ENCODE measurements at places on chromosomes 2 and 18. TPM values are rescaled to one million over a fixed set of nuclear protein-coding genes. Genes with fewer than 3 reads are reported as not detected.

DNA sequence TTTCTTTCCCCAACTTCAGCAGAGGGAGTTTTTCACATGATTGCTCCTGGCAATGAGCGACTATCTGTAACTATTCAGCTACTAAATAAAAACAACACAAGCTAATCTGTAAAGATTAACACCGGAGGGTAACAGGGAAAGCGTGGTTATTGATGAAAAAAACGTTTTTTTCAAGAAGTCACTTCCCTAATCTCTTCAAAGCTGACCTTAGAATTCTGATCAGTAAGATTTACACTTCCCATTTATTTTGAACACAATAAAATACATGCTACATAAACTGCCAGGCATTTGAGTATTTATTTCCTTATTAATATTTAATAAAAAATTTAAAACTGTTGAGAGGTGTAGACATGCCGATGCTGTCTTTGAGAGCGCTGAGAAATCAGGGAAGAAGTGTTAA is 207.4 kb upstream of the HDAC4 start:
- H3K27me3 ChIP-seq: no peaks in the 10 kb centered on the region
- no peak overlapping the region for H3K27ac ChIP-seq
- H3K4me3 ChIP-seq: no peak overlapping the region
- H3K36me3 ChIP-seq: no peaks in the 10 kb centered on the region

DNA sequence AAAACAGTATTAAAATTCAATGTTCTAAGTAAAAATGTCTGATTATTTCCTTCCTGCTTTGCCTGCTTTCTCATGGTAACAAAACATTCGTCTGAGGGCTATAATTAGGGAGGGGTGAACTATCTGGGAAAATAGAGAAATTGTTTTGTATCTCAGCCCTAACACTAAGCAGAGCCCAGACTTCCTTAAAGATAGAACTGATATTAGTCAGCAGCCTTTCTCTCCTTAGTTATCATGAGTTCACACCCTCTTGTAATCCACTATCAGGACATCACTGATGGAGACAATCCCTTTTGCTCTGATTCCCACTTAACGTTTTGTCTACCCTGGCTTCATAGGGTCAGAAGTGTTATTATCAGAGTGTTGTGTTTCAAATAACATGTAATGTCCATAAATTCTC is 701.1 kb upstream of the ZEB2 start:
- H3K27ac ChIP-seq: no peak overlapping the region
- H3K27me3 ChIP-seq: no peaks in the 10 kb centered on the region
- H3K36me3 ChIP-seq: no peaks in the 10 kb centered on the region
- no peaks in the 10 kb centered on the region for H3K4me1 ChIP-seq
- no peak for DNase-seq

GRCh38 chr2:230939066-230939591 is 14.1 kb upstream of the GPR55 start:
- H3K36me3 ChIP-seq: no peaks in the 10 kb centered on the region
- DNase-seq: no peak
- H3K27me3 ChIP-seq: no peaks in the 10 kb centered on the region

PDCL3 gene
- 13.8 TPM for total RNA-seq

- H3K4me3 ChIP-seq: no peak overlapping the region
- H3K4me1 ChIP-seq: no peaks in the 10 kb centered on the region
- no peak overlapping the region for H3K27ac ChIP-seq
- H3K27me3 ChIP-seq: no peaks in the 10 kb centered on the region
Observed at GRCh38 chr2:9525266-9525665, 30.4 kb downstream of the ADAM17 start.

SUPT7L gene
- total RNA-seq: 70.2 TPM

FIGN gene
- 4.2 TPM for total RNA-seq

DNA sequence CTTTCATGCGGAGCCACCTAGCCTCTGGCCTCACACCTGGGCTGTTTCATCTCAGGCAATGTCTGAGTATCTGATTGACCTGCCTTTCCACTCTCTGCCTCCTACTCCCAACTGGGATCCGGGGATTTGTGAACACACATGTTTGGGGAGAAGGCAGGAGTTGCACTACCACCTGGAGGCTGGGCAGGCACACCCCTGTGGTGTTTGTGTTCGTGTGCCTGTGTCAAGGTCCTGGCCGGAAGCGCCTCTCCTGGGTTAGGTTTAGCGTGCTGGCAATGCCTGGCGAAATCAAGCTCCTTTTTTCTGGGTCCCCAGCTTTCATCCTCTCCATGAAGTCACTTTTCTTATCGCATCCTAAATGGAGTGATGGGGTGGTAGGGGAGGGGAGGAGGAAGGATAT is 63.9 kb downstream of the GATA6 start:
- no peak overlapping the region for H3K27ac ChIP-seq
- H3K4me1 ChIP-seq: no peaks in the 10 kb centered on the region
- no peak overlapping the region for H3K4me3 ChIP-seq
- no peaks in the 10 kb centered on the region for H3K27me3 ChIP-seq

DNA sequence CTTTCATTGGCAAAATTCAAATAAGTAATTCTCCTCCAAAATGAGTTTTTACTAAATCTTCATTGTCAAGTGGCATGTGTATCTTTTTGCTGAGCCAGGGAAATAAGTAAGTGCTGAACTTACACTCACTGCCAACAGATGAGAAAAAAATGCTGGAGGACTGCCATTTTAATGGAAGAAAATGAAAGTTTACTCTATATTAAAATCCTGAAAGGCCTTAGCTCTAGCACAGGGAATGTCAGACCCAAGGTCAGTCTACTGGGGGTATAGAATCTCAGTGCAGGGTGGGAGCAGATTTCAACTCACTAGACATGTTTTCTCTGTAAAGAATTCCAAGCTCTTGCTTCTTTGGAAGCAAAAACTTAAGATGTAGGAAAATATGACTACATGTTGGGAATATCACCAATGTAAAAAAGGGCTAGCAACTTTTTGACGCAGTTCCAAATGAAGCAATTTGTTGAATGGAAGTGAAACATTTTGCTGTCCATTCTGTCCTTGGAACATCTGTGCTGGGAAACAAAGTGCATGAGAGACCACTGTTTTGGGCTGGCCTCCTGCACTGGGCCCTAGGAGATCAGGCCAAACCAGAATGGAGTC is 127.0 kb downstream of the ST6GAL2 start:
- DNase-seq: no peak
- H3K36me3 ChIP-seq: no peaks in the 10 kb centered on the region
- H3K27ac ChIP-seq: no peak overlapping the region
- H3K27me3 ChIP-seq: no peaks in the 10 kb centered on the region
- H3K4me3 ChIP-seq: no peak overlapping the region

PLA2R1 gene
- total RNA-seq: 4.4 TPM

GRCh38 chr2:102336502-102336945 is 19.1 kb upstream of the IL18R1 start:
- no peak overlapping the region for H3K4me3 ChIP-seq
- H3K4me1 ChIP-seq: no peaks in the 10 kb centered on the region
- DNase-seq: no peak
- peak overlapping the region; percentile 63 for H3K27ac ChIP-seq
- no peaks in the 10 kb centered on the region for H3K27me3 ChIP-seq
- no peaks in the 10 kb centered on the region for H3K36me3 ChIP-seq

LBX2 gene
- 1.3 TPM for total RNA-seq

MBD2 gene
- total RNA-seq: 55.3 TPM

- no peak for DNase-seq
- no peaks in the 10 kb centered on the region for H3K36me3 ChIP-seq
- no peak overlapping the region for H3K4me3 ChIP-seq
- H3K4me1 ChIP-seq: no peaks in the 10 kb centered on the region
- no peak overlapping the region for H3K27ac ChIP-seq
Observed at GRCh38 chr2:133919285-133919684, 334.6 kb upstream of the MGAT5 start.

DNA sequence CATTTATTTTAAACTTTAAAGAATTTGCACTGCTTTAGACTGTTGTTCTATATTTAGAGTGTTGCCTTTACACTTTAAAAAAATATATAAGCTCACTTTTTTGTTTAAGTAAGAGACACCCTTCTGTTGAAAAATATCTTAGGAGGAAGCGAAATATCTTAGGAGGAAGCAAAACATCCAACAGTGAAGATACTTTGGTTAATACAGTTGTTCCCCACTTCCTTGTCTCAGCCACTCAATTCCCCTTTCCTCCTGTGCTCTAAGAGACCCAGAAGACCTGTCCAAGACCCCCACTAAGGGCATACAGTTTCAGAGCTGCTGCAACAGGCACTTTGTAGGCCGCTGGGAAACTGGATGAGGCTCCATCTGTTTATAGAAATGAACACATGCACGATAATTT is 5.7 kb downstream of the SERPINB8 start:
- peak overlapping the region; percentile 27 for H3K27ac ChIP-seq
- no peaks in the 10 kb centered on the region for H3K36me3 ChIP-seq
- DNase-seq: no peak
- H3K4me3 ChIP-seq: no peak overlapping the region

DNA sequence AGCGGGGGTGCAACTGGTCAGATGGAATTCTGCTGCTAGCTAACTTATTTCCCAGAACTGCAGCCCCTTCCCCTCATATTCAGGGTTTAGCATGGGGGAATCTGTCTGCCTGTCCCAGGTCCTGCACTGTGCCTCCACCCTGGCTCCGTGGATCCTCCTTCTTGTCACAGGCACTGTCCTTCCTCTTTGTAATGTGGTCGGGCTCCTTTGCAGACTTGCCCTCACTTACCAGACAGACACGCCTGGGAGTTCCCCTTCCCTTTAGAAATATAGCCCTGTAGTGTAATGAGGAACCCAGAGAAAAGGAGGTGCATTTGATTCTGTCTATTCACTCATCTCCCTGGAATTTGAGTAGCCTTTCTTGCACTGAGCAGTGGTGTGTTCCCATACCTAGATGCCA is 108.7 kb downstream of the TRIM43 start:
- no peaks in the 10 kb centered on the region for H3K27me3 ChIP-seq
- H3K27ac ChIP-seq: no peak overlapping the region
- H3K4me1 ChIP-seq: no peaks in the 10 kb centered on the region
- no peaks in the 10 kb centered on the region for H3K36me3 ChIP-seq
- no peak overlapping the region for H3K4me3 ChIP-seq
- no peak for DNase-seq

- H3K27ac ChIP-seq: no peak overlapping the region
- no peak for DNase-seq
- no peaks in the 10 kb centered on the region for H3K36me3 ChIP-seq
- H3K4me3 ChIP-seq: no peak overlapping the region
- peaks cover 12% of the 10 kb centered on the region for H3K4me1 ChIP-seq
Observed at GRCh38 chr2:145068509-145068908, 548.6 kb upstream of the ZEB2 start.

NAT8 gene
- not detected for total RNA-seq

MERTK gene
- 21.8 TPM for total RNA-seq

RAMP1 gene
- 14.4 TPM for total RNA-seq

DNA sequence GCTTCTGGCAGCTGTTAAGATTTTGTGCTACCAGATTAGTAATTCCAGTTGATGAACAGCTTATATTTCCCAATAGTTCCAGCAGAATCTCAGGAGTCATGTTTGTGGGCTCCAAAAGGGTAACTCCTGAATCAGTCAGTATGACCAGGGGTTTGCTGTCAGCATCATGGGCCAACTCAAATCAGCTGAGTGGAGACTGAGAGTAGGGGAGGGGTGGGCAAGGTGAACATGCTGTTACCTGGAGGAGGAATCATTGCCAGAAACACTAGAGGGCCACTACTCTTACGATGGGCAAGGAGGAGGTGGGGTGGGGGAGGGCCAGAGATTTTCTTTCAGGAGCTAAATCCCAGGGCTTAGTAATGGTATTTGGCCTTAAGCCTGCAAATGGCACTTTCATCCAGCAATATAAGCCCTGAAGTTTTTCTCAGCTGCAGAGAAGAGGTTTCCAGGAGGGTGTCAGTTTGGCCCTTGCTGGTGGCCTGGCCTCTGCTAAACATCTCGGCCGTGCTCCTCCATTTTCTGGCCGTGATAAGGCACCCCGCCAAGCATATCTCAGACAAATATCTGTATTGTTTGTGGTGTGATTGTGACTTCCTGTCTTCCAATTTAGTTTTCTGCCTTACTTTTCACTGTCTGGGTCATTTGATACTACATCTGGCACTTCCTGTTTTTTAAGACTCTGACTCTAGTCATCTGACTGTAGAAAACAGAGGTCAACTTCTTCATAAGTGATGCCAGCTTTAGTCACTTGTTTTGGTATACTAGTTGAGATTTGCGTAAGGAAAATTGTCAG is 120.5 kb upstream of the CXCR4 start:
- peaks cover 14% of the 10 kb centered on the region for H3K4me1 ChIP-seq
- no peaks in the 10 kb centered on the region for H3K27me3 ChIP-seq
- H3K4me3 ChIP-seq: no peak overlapping the region
- no peaks in the 10 kb centered on the region for H3K36me3 ChIP-seq
- H3K27ac ChIP-seq: peak overlapping the region; percentile 85

DNAJC5G gene
- total RNA-seq: not detected

ADRA2B gene
- 0.22 TPM for total RNA-seq

- H3K27me3 ChIP-seq: no peaks in the 10 kb centered on the region
- no peak overlapping the region for H3K27ac ChIP-seq
- no peaks in the 10 kb centered on the region for H3K4me1 ChIP-seq
Observed at GRCh38 chr2:62895632-62896009, 155.0 kb upstream of the OTX1 start.

GRCh38 chr18:44896846-44897245 is 216.2 kb downstream of the SETBP1 start:
- peaks cover 3% of the 10 kb centered on the region for H3K4me1 ChIP-seq
- H3K36me3 ChIP-seq: no peaks in the 10 kb centered on the region
- H3K27ac ChIP-seq: no peak overlapping the region
- H3K4me3 ChIP-seq: no peak overlapping the region
- no peaks in the 10 kb centered on the region for H3K27me3 ChIP-seq
- DNase-seq: no peak

MFSD2B gene
- 0.40 TPM for total RNA-seq

GRCh38 chr2:309148-309953 is 21.5 kb upstream of the ALKAL2 start:
- no peaks in the 10 kb centered on the region for H3K36me3 ChIP-seq
- no peak for DNase-seq
- no peak overlapping the region for H3K4me3 ChIP-seq

ARHGEF4 gene
- 101 TPM for total RNA-seq

Measured in upper lobe of left lung (tissue), 6 donors.